GM12864 (cell line): ENCODE measurements at places on chromosomes 4 and X.

- no peak for DNase-seq
Measured at GRCh38 chr4:182809417-182810102, 107.6 kb downstream of the DCTD start.

GRCh38 chrX:104195013-104195412, 28.8 kb downstream of the FAM199X start:
- no peak for DNase-seq

DNA sequence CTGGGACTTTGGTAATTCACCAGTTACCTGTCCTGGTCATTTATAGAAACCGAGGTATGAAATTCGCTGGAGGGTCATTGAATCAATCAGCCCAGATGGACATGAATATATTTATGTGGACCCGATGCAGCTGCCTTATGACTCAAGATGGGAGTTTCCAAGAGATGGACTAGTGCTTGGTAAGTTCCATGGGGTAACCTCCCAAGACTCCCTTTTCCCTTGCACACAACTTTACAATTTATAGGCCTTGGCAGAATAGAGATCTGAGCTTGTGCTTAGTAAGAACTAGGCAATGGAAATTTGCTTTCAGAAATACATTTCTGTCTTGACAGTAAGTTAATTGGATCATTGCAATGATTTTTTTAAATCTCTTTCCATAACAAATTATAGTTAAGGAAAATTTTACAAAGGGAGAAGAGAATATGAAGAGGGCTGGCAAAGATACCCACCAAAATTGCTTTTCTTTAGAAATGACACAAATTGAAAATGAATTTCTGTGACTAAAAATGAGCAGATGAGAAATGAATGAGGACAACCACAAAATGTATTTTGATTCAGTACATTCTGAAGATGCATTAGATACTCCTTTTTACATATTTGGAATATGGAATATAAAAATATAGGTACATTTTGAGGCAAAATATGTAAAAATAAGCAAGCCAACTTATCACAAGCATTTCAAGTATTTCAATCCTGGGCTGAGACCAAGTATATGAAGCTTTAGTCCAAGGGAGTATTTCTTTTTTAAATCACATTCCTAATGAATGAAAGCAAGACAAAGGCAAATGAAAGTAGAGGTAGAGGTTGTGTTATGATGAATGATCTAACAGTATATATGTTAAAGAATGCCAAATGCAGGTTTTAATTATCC, 45.9 kb downstream of the PDGFRA start:
- no peak for DNase-seq

GRCh38 chrX:120408168-120408567, 46.3 kb downstream of the ATP1B4 start:
- DNase-seq = no peak

- no peak for DNase-seq
Measured at GRCh38 chr4:100466501-100466900, 51.3 kb downstream of the EMCN start.

- DNase-seq = no peak
Measured at GRCh38 chr4:186021461-186022167, 47.3 kb upstream of the TLR3 start.

DNA sequence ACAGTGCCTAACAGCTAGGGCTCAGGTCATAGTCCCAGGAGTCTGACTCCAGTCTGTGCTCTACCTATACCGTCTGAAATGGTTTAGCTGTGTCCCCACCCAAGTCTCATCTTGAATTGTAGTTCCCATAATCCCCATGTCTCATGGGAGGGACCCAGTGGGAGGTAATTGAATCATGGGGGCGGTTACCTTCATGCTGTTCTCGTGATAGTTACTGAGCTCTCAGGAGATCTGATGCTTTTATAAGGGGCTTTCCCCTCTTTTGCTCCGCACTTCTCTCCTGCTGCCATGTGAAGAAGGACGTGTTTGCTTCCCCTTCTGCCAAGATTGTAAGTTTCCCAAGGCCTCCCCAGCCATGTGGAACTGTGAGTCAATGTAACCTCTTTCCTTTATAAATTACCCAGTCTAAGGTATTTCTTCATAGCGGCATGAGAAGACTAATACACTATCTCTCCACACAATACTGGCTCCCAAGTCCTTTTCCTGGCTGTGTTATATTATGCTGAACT, 110.8 kb downstream of the AFAP1 start:
- DNase-seq = no peak

DNA sequence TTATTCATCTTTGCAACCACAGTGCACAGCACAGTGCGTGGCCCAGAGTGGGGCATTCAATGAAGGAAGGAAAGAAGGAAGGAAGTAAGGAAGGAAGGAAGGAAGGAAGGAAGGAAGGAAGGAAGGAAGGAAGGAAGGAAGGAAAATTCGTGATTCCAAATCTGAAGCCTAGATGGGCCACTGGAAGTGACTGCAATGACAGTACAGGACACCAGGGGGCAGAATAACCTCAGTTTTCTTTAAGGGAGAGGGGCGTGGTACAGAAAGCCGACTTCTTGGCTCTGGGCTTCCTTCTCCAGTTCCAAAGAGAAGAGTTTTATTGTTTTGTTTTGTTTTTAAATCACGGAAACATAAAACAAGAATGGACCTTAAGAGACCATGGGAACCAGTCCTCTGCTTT, 47.8 kb downstream of the APLN start:
- DNase-seq = no peak

DNA sequence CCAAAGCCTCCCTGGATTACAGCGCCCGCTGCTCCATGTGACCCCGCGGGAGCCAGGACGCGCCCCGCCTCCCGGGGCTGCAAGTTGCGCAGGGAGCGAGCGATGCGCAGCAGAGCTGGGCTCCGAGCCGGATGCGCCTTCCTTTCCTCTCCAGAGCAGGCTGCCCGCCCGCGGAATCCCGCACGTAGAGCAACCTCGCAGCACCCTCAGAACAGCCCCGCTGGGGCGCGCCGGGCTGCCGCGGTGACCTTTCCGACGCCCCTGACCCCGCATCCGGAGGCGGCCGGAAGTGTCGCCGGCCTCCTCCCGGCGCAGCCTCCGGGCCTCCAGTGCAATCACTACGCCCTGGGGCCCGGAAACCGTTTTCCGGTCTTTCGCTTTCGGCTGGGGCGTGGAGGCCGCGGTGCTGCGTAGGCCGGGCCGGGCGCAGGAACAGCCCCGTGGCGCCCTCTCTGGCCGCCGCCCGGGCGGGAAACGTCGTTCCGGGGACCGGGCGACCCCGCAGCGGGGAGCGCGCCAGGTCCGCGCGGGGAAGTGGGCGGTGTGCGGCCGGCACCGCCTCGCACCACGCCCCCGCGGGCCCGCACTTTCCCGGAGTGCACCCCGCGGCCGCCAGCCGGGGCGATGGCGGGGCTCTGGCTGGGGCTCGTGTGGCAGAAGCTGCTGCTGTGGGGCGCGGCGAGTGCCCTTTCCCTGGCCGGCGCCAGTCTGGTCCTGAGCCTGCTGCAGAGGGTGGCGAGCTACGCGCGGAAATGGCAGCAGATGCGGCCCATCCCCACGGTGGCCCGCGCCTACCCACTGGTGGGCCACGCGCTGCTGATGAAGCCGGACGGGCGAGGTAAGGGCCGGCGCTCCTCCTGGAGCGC, at the start of gene CYP4V2:
TSS of gene CYP4V2 (plus strand) at position 368 of the 866 bp plus-strand sequence. CDS start at position 625, 257 bp downstream.
- peak; percentile 76 for DNase-seq

- DNase-seq = no peak
Measured at GRCh38 chr4:52633846-52634245, 25.3 kb downstream of the USP46 start.

DNA sequence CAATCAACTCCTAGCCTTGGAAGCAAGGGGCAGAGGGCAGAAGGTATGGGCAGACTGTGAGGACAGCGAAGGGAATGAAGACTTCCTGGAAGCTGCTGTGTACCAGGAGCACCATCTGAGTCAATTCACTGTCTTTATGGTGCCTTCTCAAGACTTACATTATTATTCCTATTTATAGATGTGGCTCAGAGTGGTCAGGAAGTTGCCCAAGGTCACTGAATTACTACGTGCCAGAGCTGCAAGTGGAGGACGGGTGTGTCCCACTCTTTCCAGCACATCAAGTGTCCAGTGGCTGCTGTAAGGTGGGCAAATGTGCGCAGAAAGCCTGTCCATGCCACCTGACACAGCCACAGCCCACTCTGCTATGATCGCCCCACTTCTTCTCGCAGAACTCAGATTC, 32.0 kb downstream of the SMPX start:
- DNase-seq = no peak

DNA sequence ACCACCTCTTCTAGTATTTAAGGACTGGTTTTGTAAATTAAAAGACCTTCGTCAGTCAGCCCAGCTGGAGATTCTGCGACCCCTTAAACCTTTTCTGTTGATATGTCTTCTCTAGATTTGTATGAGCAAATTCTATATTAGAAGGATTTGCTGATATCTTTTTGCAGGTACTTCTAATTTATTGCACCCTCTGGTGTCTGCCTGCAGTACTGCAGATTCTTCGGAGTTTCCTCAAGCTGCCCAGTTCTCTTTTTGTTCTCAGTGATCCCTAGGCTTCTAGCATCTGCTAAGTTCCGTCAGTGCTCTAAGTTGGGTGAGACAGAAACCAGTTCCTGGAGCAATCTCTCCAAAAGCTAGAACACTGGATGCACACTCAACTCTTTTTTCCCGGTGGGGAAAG, 545.2 kb downstream of the C4orf33 start:
- peak; percentile 22 for DNase-seq
